ENCODE measurements at places on chromosomes 5 and 9.

DNA sequence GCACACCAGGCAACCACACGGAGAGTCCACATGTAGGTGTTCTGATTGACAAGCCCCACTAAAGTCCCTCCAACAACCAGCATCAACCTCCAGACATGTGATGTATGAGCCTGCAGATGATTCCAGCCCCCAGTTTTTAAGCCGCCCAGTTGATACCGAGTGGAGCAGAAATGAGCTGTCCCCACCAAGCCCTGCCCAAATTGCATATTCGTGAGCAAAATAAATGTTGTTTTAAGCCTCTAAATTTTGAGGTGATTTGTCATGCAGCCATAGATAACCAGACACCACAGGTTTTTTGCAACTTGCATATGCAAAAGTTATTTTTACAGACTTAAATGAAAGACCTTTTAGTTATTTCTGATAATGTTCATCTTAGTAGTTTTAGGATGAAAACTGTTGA, 187.7 kb downstream of the PIK3R1 start:
- DNase-seq = peak; percentile 40

DNA sequence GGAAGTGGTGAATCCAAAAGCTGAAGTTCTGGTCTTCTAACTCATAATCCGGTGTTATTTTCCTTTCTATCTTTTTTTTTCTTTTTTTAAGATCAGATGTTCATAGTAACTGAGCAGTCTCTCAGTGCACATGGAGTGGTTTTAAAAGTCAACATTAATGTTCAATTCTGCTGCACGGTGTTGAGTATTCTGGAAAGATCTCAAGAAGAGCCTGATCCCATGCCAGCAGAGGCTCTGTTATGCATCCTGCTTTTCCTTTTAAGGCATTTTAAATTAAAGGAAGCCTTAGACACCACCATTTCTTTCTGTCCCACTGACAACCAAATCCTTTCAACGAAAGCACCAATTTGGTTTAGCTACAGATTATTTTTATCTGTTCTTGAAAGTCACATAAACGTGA, 33.4 kb downstream of the SEMA5A start:
- peak; percentile 39 for DNase-seq

DNA sequence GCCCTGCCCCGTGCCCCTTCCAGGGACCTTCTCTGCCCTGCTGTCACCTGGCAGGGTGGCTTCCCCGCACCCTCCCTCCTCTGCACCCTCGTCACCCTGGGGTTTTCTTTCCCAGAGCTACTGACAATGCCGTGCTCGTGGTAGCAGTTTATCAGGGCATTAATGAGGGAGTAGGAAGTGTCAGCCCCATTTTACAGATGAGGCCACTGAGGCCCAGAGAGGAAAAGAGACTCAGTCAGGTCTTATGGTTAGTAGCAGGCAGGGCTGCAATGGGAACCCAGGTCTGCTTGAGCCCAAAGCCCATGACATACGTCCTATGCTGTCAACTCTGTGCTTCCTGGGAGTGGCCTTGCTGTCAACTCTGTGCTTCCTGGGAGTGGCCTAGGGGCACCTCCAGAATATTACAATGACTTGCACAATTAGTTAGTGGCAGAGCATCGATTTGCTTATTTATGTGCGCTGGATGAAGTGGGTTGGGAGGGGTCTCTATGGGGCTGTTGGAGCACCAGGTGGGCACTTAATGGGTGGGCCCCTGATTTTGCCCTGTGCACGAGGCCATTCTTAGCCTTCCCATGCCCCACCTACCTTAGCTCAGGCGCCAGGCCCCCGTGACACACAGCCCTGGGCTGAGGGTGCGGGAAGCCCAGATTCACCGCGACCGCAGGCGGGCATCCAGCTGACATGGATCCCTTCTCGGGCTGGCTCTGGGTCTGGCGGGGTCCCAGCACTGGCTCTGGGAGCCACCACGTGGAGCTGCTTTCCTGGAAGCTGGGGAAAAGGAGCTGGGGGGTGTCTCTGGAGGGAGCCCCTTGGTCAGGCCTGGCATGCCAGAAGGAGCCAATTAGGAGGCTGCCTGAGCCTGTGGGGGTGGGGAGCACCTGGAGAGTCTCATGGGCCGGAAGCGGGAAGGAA, 82.0 kb upstream of the ORM1 start:
- DNase-seq = no peak

DNA sequence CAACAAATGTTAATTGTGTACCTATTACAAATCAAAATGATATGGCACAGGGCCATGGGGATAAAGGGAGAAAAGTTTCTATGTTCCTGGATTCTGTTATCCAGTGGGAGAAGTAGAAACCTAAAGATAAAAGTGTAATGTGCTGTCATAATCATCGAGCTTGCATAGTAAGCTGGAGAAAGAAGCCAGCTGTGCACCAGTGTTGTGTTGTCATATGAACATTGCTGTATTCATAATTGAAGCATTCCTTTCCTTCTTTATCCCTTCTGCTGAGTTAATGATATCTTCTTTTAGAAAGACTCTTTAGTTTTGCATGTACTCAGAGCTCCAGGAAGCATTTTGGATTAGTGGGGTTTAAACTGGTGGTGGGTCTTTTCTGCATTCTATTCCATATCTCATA, 39.5 kb downstream of the NTRK2 start:
- DNase-seq = peak; percentile 30

GRCh38 chr5:67581203-67581602, 384.6 kb upstream of the CD180 start:
- peak; percentile 11 for DNase-seq

- DNase-seq = peak; percentile 56
Observed at GRCh38 chr9:21974722-21975409, 19.3 kb downstream of the CDKN2A start.

DNA sequence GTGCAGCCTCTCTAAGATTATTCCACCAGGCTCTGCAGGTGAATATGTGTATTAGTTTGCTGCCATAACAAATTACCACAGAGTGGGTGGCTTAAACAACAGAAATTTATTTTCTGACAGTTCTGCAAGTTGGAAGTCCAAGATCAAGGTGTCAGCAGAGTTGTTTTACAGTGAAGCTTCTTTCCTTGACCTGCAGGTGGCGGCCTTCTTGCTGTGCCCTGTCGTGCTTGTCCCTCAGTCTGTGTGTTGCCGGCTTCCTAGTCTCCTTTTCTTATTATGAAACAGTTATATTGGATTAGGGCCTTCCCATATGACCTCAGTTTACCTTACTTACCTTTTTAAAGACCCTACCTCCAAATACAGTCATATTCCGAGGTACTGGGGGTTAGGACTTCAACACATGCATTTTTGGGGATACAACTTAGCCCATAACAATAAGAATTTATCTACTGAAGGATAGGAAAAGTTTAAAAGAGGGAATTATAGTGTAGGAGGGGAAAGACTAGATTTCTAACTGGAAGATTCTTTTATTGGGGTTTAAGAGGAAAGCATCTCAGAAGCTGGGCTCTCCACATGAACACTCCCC, 97.4 kb downstream of the OSTF1 start:
- DNase-seq = no peak

Measured in astrocyte (in vitro differentiated cells and primary cell).